Foreskin keratinocyte (primary cell): ENCODE measurements at places on chromosomes 1 and 21. TPM values are rescaled to one million over a fixed set of nuclear protein-coding genes. Genes with fewer than 3 reads are reported as not detected.

The HRNR gene
- not detected in 2 replicates for polyA plus RNA-seq

The PROX1 gene
- 0.02 TPM in 2 replicates for polyA plus RNA-seq

The KRTAP21-3 gene
- not detected in 2 replicates for polyA plus RNA-seq

The OR2T35 gene
- polyA plus RNA-seq = not detected in 2 replicates

The EFCAB14 gene
- polyA plus RNA-seq = 14.5 and 17.1 TPM in 2 replicates

The ABCG1 gene
- 1.5 and 2.5 TPM in 2 replicates for polyA plus RNA-seq

The S100A14 gene
- 2,222 and 2,480 TPM in 2 replicates for polyA plus RNA-seq

The FNDC5 gene
- not detected in 2 replicates for polyA plus RNA-seq

The ZMYND12 gene
- polyA plus RNA-seq = 0.26 and 0.55 TPM in 2 replicates

DNA sequence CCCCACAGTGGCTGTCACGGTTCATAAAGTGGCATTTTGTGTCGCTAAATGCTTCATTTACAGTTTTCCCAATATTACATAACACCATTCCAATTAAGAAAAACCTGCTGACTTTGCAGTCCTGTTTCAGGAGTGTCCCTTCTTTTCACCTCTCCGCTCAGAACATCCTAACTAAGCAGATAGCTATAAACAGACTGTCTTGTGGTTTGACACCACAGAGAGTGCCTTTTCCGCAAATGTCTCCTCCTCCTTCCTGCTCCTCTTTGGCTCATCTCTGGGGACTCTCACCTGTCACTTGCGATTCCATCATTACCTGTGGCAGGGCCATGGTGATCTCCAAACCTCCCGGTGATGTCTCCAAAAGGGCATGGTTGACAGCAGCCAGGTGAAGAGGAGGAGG, 119.0 kb downstream of the CNIH3 start:
- no peak for DNase-seq

- peak; percentile 85 for DNase-seq
Observed at GRCh38 chr1:16905110-16905867, 9.5 kb downstream of the RNU1-2 start.

DNA sequence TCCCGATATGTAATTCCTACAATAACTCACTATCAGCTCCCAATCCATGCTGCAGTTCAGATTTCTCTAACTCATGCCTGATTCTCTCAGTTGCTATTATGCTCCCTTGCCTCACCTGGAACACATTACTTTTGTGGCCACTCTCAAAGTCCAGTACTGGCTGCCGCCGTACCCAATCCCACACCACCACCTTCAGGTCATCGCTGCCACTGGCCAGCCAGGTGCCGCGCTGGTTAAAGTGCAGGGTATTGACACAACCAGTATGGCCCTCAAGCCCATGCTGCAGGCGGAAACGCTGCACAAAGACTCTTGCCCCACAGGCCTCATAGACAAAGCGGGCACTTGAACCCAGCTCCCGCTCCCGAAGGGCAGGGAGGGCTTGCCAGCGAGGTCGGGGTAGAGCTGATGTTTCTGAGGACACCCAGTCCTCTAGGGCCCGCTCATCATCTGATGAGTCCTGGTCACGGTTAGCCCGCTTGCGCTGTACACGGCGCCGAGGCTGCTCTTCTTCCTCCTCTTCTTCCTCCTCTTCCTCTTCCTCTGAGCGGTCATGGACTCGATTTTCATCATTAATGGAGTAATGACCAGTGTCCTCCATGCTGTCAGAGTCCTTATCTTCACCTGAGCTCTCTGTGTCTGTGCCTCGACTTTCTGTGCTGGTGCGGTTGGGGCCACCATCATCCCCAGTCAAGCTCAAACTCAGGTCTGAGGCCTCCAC, 22.6 kb downstream of the DCAF8 start:
- DNase-seq = no peak

GRCh38 chr1:3908886-3909517, 8.9 kb upstream of the C1orf174 start:
- DNase-seq = no peak

DNA sequence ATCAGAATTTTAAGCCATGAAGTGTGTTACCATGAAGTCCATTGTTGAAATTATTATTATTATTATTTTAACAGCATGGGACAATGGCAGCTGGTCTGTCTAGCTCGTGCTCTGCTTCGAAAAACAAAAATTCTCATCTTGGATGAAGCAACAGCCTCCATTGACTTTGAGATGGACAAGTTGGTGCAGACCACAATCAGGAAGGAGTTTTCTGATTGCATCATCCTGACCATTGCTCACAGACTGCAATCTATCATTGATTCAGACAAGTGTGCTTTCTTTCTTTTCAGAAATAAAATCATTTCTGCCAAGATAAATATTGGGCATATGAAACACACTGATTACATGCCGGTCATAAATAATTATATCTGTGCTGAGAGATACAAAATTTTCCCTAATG, 21.0 kb downstream of the HSPA13 start:
- DNase-seq = peak; percentile 85

DNA sequence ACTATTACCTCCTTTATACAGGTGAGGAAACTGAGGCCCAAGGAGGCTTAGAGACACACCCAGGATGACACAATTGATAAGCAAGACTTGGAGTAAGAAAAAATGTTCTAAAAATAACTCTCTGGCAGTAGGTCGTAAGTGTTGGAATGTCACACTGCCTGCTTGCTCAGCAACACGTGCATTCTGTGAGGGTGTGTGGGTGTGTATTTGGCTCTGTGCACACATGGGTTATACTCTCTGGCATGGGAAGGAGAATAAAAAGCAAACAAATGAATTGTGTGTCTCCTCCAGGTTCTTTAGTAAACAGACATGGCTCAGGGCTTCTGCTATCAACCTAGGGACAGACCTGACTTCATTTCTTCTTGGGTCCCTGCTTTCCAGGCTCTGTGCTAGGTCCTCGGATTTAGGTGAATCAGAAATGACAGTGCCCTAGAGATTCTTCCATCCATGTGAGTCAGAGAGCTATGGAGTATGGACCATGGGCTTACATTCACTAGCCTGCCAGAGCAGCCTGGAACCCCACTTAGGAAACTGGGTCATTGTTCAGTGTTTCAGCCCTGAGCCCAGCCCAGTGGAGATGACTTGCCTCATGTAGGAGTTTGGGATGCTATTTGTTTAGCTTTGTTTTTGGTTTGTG, 72.4 kb downstream of the ELAVL4 start:
- DNase-seq = no peak

- DNase-seq = no peak
Observed at GRCh38 chr1:115729756-115730155, 38.8 kb downstream of the CASQ2 start.

DNA sequence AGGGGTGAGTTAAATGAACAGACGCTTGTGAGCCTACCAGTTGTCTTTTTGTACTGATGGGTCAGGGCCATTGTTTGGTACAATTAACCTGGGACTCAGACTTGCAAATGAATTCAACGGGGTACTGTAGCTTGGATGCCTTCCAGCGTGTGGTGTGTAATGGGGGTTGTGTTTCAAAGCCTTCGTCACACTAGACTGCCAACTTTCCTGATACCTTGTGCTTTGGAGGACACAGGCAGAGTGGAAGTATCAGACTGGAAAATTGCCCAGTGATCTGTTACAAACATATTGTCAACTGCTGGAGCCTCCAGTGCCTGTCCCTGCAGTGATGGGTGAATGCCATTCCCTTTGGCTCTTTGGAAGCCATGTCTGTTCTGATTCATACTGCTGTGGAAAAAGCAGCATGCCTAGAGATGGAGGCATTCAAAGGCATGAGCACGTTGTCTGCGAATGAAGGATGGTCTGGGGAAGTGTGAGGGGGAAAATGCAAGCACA, 384.5 kb downstream of the LMX1A start:
- no peak for DNase-seq

GRCh38 chr21:33259995-33260394, 6.2 kb upstream of the IL10RB start:
- DNase-seq = no peak

DNA sequence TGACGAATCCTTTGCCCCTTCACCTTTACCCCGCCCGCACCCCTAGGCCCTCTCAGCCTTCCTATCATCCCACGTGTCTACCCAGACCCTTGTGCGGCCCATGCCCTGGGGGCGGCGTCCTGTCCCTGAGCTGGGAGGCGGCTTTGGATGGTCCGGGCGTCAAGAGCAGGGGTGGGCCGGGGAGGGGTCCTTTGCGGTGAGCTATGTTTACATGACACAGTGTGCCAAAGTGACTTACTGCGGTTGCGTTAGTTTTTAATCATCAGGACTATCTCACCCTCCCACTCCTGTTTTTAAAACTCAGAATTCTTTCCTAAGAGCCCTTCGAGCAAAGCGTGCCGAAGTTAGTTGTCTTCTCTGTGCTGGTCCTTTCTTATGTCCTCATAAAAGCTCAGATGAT, 144.6 kb downstream of the PGBD5 start:
- no peak for DNase-seq

DNA sequence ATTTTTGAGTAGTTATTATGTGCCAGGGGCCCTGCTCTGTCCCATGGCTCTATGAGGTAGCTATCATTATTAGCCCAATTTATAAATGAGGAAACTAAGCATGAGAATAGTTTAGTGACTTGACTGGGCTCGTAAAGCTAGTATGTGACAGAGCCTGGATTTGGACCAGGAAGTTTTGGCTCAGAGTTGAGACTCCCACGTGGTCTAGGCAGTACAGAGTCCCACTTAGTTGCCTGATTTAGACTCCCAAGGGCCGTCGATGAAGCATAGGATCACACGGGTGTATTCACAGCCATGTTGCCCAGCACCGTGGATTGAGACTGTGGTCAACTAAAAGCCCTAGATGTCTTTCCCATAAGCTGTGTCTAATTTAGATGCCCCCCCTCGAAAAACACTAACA, 81.7 kb downstream of the DDX20 start:
- no peak for DNase-seq

- DNase-seq = no peak
Observed at GRCh38 chr1:98048244-98048643, 127.4 kb upstream of the DPYD start.

GRCh38 chr21:28266061-28266460, 726.6 kb downstream of the LTN1 start:
- peak; percentile 18 for DNase-seq

GRCh38 chr1:182565537-182565936, 23.5 kb downstream of the RNASEL start:
- no peak for DNase-seq

GRCh38 chr1:18091660-18092446, 15.7 kb upstream of the IGSF21 start:
- DNase-seq = peak; percentile 9

DNA sequence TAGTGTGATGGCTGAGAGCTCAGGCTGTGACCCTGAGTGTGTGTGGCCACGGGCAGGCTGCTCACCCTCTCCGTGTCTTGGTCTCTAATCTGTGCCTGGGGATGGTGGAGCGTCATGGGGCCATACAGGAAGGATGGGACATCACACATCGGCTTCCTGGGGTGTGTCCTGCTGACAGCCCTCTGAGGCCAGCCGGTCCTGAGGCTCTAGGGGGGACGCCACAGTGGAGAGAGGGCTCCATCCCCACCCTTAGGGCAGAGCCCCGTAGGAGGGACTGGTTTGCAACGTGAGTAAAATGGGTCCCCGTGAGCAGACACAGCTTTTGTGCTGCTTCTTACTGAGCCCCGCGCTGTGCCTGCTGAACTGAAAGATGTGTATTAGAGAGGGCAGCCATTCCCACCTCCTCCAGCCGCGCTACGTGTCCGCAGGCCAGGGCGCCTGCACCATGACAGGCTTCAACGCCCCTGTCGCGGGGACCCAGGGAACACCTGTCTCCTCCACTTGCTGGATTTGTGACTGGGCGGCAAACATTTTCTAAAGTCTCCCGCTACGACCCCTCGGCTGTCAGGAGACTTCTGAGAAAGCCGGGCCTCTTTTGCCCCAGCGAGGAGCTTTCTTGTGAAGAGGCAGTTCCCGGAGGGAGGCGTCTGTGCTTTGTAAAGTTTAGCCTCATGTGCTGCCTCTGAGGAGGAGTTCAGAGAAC, 8.1 kb downstream of the COL18A1 start:
- DNase-seq = no peak

GRCh38 chr1:47558601-47559593, 121.1 kb downstream of the FOXD2 start:
- DNase-seq = no peak

- no peak for DNase-seq
Observed at GRCh38 chr1:115317101-115318012, 20.7 kb downstream of the NGF start.
